ENCODE measurements at places on chromosomes 5 and 9.
A peak's percentile ranks its signal among the peaks of the same experiment; 100 is the strongest.

- no peak for DNase-seq
These were observed 94.5 kb downstream of the LMNB1 start for GRCh38 chr5:126871441-126871840.

GRCh38 chr5:77844373-77844622 is 68.2 kb upstream of the TBCA start:
- DNase-seq, result no peak

DNA sequence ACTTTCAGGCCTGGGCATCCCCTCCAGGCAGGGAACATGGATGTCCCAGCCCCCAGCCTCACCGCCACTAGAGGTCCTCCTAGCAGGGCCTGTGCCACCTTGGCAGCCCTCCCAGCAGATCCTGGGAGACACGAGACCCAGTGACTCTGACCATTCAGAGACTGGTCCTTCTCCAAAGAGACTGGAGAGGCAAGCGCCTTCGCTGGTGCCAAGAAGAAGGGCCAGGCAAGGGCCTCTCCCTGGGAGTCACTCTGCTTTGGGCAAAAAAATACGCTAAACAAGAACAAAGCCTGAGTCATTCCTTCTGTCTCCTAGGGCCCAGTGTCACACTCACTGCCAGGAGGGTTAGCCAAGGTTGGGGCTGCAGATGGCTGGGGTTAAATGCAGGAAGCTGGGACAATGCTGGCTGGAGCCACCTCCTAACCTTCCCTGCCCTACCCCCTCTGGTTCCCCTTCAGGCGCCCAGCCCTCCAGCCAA is 35.3 kb upstream of the SMIM23 start:
- peak; percentile 11 for DNase-seq

- no peak for DNase-seq
These were observed 30.6 kb downstream of the NDUFS6 start for GRCh38 chr5:1831677-1832313.

DNA sequence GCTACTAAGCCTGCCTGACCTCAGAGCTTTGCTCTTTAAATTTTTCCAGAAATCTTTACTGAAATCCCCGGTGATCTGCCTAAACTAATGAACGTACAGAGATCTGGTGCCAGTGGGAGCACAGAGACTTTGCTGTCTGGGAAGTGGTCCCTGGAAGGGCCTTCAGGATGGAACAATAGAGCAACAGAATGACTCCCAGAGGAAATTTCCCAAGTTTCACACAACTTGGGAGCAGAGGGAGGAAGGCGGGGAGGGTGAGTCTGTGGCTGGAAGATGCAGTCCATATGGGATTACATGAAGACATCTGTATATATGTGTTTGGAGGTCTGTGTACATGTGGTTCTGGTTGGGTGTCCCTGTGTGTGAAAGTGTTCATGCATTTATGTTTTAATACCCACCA is 638.3 kb downstream of the CCDC171 start:
- peak; percentile 18 for DNase-seq

DNA sequence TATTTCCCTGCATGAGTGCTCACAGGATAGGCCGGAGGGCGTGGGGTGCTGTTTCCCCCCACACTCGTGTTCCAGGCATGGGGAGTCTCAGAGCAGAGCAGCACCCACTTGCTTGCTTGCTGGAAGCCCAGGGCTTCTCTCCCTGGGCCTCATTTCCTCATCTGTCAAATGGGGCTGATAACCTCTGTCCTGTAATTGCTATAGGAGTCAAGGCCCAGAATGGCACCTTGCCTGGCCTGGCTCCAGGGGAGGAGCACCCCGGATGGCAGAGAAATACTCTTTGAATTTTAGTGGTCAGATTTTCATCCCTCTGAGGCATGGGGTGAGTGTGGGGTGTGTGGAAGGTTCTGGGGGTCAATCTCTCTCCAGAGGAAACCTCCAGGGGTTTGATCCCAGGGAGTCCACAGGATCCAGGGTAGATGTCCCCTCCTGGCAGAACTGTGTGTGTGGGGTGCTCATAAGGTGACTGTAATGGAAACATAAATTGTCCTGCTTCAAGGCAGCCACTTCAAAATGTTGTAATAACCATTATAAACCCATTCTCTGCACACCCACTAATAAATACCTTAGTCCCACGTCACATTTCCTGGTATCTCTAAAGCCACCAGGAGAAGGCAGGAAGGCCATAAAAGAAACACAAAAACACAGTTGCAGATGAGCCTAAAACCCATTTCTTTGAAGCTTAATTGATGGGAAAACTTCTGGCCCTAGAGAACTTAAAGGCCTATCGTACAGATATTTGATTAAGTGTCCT is 272.2 kb downstream of the FSTL4 start:
- DNase-seq, result no peak

- no peak for DNase-seq
These were observed 551 bp downstream of the PCDHB6 start for GRCh38 chr5:141150224-141150992.

All from brain microvascular endothelial cell (primary cell).